ENCODE measurements at places on chromosomes 2 and 18.

DNA sequence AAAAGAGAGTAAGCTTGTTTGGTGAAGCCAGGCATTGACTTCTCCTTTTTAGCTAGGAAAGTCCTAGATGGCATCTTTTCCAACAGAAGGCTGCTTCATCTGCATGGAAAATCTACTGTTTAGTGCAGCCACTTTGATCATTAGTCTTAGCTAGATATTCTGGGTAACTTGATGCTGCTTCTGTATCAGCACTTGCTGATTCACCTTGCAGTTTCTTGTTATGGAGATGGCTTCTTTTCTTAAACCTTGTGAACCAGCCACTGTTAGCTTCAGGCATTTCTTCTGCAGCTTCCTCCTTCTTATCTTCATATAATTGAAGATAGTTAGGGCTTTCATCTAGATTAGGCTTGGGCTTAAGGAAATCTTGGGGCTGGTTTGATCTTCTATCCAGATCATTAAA is 639.7 kb downstream of the TDRD15 start:
- DNase-seq: no peak

GRCh38 chr2:25743132-25743830 is 69.9 kb upstream of the DTNB start:
- no peak for DNase-seq

DNA sequence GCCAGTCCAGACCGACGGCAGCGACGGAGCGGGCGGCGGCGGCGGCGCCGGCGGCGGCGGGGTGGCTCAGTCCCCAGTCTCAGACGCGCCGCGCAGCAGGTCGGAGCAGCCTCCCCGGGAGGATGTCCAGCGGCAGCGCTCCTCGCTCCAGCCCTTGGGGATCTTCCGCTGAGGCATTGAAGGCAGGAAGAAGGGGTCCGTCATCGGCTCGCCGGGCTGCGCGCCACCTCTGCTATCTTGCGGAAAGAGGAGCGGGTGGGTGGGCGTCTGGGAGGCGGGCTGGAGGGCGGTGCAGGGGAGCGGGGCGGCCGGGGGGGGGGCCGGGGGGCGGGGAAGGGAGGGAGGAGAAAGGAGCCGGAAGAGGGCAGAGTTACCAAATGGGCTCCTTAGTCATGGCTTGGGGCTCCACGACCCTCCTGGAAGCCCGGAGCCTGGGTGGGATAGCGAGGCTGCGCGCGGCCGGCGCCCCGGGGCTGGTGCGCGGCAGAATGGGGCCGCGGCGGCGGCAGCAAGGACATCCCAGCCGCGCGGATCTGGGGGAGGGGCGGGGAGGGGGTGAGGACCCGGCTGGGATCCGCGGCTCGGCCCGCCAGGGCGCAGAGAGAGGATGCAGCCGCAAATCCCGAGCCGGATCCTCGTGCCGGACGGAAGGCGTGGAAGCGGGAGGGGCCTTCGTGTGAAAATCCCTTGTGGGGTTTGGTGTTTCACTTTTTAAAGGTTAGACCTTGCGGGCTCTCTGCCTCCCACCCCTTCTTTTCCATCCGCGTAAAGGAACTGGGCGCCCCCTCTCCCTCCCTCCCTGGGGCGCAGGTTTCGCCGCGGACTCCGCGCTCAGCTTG is at the start of gene NETO1:
Gene NETO1 (minus strand): TSS at position 242 of the 839 bp plus-strand sequence. CDS start 696 bp downstream, outside the sequence.
- peak; percentile 34 for DNase-seq

DNA sequence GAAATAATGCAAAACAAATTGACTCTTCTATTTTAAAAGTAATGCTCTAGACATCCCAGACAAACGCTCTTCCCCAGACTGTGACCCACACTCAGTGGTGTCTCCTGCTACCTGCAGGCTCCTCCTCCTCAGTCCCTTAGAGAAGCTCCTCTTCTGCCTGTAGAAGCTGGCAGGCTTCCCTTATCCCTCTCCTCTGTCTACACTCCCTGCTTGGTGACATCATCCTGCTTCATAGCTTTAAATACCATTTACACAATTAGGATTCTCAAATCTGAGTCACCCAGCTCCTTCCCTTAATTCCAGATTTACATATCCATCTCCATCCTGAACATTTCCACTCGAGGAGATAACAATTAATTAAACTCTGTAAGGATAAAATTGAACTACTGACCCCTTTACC is 167.9 kb downstream of the FBXO15 start:
- no peak for DNase-seq

- no peak for DNase-seq
Measured at GRCh38 chr18:26267357-26267930, 41.2 kb downstream of the TAF4B start.

- no peak for DNase-seq
Measured at GRCh38 chr2:54483426-54483825, 27.3 kb downstream of the SPTBN1 start.

- DNase-seq: no peak
Measured at GRCh38 chr2:55498582-55498981, 20.9 kb upstream of the CFAP36 start.

DNA sequence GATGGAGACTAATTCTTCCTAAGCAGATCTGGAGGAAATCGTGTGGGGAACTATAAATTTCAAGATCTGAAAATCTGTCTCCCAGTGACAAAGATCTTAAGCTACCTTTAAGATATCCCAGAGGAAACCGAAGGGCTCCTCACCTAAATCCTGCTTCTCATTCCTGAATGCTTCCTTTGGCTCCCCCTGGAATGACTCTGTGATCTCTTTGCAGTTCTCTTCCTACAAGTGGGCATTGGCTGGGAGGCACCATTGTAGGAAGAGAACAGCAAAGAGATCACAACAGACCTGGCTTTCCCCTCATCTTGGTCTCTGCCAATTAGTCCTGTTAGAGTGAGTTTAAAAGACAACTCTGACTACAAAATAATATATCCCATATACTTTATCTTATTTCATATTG is 70.0 kb upstream of the KCNH7 start:
- DNase-seq: no peak

- DNase-seq: peak; percentile 47
Measured at GRCh38 chr18:61236356-61237057, 96.7 kb upstream of the CDH20 start.

GRCh38 chr2:83143946-83144345 is 1315.1 kb downstream of the SUCLG1 start:
- DNase-seq: no peak

- DNase-seq: no peak
Measured at GRCh38 chr2:27572439-27572838, 10.4 kb upstream of the ZNF512 start.

- DNase-seq: no peak
Measured at GRCh38 chr2:175698061-175698460, 304.0 kb downstream of the LNPK start.

- no peak for DNase-seq
Measured at GRCh38 chr2:233242231-233242927, 9.1 kb upstream of the ATG16L1 start.

DNA sequence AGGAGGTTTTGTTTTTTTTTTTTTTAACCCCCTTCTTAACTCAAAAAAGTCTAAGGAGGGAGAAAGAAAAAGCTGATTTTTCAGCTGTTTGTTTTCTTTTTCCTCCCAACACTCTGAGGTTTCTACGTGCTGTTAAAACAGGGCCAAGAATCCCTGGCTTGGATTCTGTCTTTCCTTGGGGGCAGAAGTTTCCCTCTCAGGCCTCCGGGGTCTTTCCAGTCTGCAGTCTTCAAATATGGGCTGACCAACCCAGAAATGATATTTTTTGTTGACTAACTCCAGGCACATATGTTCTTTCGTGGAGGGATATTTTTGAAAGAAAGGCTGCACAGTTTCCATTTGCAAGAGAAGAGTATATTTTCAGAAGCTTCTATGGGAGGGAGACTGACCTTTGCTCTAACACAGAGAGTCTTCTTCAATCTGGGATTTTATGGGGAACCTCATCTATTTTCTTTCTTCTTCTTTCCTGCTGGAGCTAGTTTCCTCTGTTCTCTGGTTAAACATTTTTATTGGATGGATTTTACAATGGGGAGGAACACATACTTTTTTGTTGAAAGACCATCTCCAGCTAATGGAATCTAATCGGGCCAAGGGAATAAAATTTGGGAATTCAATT is 93.3 kb upstream of the SPRED2 start:
- DNase-seq: no peak

DNA sequence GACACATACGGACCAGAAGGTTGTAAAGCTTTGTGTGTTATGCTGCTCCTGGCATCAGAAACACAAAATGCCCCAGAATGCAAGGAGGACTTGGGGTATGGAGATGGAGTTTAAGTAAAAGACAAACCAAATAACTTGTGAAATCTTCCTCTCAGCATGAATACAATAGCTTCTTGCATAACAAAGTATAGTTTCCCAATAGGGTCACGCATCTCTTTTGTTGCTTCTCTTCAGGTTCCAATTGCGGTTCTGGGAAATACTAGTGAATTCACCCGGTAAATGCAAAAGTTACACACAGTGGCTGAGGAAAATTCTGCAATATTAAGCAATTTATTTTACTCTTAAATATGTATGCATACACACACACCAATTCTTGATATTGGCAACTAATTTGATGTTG is 339.2 kb upstream of the EPHA4 start:
- no peak for DNase-seq

DNA sequence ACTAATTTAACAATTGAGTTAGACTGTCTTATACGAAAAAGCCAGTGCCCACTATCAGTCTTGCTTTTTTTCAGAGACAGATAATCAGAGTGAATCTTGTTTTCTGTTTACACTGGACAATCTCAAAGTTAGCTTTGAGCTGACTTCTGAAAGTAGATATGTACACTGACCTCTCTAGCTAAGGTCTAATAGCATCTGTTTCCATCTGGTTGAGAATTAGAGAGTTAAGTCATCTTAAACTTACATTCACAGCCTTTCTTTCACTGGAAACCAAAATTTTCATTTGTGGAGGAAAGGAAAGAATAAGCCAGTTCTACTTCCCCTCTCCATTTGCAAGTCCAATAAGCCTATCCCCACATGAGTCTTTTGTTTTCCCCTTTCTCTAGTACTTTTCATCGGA is 89.3 kb downstream of the VRK2 start:
- no peak for DNase-seq

- DNase-seq: no peak
Measured at GRCh38 chr2:169240405-169240804, 121.9 kb downstream of the LRP2 start.

DNA sequence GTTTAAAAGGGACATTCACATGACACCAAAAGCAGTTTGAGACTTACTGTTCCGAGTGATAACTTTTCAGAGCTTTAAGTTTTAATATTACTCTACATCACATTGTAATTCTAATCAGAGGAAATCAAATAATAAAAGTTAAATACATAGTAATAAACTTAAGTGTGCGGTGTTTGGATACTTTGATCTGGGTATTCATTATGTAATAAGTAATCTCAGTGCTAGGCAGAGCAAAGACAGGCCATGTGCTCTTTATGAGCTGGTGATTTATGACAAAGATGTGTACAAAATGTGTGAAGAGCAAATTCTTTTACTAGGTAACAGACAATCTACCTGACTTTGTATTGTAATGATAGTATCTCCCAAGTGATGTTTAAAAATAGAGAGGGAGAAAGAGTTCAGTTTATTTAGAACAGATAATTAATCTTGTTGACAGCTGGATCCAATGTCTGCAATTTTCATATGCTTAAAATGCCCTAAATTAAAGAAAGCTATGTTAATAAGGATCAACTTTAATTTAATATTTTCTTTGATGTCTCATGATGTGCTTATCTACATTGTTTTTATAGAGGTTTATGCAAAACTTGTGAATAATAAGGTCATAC is 4.4 kb downstream of the CFAP221 start:
- no peak for DNase-seq

DNA sequence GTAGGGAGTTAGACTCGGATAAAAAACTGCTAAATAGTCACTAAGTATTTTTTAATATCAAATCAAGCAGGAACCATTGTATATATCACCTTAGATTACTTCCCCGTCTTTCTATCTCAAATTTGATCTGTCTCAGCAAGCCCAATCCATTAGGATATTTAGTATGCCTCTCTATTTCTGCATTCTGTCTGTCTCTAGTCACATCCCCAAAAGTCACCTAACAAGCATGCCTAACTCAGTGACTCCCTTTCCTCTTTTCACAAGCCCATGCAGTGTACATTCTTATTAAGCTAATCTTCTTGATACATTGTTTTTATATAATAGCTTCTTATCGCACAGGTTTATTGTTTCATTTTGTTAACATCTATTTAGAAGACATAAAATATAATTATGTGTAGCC is 57.8 kb downstream of the PDE1A start:
- DNase-seq: no peak

GRCh38 chr2:44004735-44005602 is 9.2 kb upstream of the LRPPRC start:
- no peak for DNase-seq

GRCh38 chr18:26710470-26711096 is 154.9 kb downstream of the AQP4 start:
- DNase-seq: no peak

- DNase-seq: peak; percentile 41
Measured at GRCh38 chr18:57029761-57030160, 117.1 kb upstream of the BOD1L2 start.

DNA sequence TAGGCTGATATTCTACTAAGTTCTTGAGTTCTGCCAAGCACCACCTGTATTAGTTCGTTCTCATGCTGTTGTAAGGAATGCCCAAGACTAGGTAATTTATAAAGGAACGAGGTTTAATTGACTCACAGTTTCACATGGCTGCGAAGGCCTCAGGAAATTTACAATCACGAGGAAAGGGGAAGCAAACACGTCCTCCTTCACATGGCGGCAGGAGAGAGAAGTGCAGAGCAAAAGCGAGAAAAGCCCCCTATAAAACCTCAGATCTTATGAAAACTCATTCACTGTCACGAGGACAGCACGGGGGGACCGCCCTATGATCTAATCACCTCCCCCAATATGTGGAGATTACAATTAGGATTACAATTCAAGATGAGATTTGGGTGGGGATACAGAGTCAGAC is 47.7 kb upstream of the YWHAQ start:
- no peak for DNase-seq

DNA sequence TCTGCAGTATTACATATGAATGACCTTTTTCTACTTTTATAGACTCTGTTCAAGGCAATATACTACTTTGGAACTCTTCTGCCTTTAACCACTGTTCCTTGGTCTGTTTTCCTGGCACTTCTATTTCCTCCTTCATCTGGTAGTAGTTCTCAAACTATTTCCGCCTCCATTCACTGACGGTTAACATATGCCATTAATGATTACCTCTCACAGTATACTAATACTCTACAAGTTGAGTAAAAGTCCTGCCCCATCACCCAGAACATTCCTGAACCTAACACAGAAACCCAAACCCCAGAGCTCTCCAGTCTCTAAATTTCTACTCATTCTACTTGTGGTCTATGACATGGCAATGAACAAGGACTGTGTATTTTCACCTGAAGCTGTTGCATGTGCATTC is 4.5 kb downstream of the GFPT1 start:
- no peak for DNase-seq

GRCh38 chr2:230569298-230569697 is 143.3 kb upstream of the CAB39 start:
- no peak for DNase-seq
